Left colon (tissue), 2 donors: ENCODE measurements at places on chromosomes 6 and 20. TPM values are rescaled to one million over a fixed set of nuclear protein-coding genes. Genes with fewer than 3 reads are reported as not detected.

Gene COX4I2
- total RNA-seq, result 0.67 TPM

Gene VTA1
- total RNA-seq, result 52.0 TPM

DNA sequence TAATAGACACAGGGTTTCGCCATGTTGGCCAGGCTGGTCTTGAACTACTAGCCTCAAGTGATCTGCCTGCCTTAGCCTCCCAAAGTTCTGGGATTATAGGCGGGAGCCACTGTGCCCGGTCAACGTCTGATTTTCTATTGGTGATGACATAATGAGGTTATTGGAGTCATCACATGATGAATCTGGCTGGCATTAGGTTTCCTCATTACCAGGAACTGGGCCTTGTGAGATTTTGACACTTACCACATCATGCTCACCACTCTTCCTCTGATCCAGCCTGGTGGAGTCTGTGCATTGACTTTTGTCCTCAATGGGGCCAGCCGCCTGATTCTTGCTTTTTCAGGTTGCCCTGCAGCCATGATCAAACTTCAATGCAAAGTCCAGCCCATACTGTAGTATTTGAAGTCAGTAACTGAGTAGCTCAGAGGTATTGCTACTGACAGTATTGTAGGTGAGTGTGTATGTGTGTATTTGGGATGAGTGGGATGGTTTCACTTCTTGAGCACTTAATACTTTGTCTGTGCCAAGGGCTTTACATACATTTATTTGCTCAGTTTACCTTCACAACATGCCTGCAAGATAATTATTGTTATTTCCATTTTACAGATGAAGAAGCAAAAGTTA, 16.0 kb downstream of the ANKS1A start:
- DNase-seq, result no peak

DNA sequence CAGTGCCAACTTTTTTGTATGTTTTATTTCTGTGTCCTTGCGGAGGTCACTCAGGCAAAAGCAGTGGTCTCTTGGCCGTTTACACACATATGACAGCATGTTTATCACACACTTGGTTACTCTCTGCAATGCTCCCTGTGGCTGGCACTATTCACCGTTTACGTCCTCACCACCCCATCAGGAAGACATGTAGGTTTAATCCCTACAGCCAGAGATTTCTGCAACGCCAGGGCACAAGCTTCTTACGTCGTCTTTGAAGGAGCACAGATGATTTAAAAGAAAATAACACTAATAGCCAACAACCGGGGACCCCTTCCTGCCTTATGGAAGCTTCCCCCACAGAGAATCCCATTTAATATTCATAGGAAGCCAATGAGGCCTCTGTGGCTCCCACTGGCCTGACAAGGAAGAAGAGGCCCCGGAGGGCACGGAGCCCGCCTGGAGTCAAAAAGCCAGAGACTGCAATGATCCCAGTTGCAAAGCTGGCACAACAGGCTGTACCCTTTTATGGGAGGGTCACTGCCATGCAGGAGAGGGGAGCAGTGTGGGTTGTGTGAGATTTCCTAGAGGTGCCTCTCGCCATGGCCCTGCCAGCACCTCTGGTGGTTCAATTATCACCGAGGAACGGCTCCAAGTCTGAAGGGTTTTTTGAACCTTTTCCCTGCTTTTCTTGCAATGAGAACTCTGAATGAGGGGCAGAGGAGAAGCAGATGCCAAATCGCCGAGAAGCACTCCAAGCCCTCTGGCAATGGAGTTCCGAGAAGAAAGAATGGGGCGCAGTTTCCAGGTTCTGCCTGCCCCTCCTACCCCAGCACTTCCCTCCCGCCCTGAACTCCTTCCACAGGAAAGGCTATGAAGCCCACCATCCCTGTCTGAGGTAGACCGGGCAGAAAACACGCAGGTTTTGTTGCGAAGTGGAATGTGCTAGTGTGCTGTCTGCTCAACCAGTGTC, 96.2 kb downstream of the THBS2 start:
- DNase-seq, result no peak

DNA sequence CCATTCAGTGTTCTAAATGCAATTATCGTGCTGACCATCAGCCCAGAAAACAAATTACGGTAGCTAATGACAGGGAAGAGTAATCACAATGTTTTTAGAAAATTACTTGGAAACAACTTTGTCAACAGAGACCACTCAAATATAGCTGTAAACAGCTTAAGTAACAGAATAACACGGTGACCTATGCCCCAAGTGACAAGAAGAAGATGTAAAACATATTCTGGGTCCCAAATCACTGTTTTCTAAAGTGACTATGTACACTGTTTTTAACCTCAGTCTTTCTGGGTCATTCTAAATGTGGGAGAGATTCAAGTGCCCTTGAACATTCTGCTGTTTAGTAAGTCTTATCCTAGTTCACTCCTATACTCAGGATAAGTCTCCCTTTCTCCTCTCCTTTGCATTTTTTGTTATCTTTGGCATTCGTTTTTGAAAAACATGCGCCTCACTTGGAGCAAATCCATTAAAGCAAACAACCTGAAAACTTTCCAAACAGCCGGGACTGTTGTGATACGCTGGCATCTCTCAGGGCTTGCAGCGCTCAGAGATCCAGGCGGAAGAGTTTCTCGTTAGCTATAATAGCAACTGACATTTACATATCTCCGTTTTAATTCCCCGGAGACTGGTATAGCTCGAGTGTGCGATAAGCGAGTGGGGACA, 114.5 kb upstream of the SOX4 start:
- DNase-seq, result no peak

DNA sequence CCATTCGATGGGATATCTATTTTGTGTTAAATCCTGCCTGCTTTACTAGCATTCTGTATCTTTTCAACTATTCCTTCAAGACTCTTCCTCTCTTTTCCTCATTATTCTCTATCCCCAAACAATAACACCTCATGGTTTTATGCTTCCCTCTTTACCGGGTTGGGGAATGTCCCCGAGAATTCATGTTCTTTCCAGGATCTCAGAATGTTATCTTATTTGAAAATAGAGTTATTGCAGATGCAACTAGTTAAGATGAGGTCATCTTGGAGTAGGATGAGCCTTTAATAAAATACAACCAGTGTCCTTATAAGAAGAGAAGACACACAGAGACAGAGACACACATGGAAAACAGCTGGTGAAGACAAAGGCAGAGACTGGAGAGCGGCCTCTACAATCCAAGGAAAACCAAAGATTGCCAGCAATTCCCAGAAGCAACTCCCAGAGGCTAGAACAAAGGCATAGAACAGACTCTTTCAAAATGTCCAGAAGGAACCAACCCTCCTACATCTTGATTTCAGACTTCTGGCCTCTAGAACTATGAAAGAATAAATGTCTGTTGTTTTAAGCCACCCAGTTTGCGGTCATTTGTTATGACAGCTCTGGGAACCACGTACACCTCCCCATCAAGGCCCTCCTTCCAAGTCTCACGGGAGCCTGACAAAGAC, 126.8 kb upstream of the TNFAIP3 start:
- DNase-seq, result no peak

- DNase-seq, result no peak
These were observed 14.5 kb upstream of the NTSR1 start for GRCh38 chr20:62694106-62694505.

- no peak for DNase-seq
These were observed 19.3 kb downstream of the TXNDC5 start for GRCh38 chr6:7891078-7891872.

GRCh38 chr20:61951695-61952533, 113.8 kb downstream of the TAF4 start:
- DNase-seq, result no peak

GRCh38 chr6:109434456-109434855, 6.0 kb downstream of the PPIL6 start:
- no peak for DNase-seq

- no peak for DNase-seq
These were observed 16.5 kb upstream of the TINAG start for GRCh38 chr6:54291738-54292137.

GRCh38 chr20:45933266-45934045, 1.0 kb upstream of the PCIF1 start:
- DNase-seq, result peak; percentile 72

GRCh38 chr6:154509421-154510143, 903 bp downstream of the CNKSR3 start:
- DNase-seq, result peak; percentile 47

GRCh38 chr20:25282796-25283195, 34.9 kb downstream of the PYGB start:
- peak; percentile 4 for DNase-seq

GRCh38 chr6:111480988-111481822, 1.8 kb downstream of the REV3L start:
- no peak for DNase-seq

DNA sequence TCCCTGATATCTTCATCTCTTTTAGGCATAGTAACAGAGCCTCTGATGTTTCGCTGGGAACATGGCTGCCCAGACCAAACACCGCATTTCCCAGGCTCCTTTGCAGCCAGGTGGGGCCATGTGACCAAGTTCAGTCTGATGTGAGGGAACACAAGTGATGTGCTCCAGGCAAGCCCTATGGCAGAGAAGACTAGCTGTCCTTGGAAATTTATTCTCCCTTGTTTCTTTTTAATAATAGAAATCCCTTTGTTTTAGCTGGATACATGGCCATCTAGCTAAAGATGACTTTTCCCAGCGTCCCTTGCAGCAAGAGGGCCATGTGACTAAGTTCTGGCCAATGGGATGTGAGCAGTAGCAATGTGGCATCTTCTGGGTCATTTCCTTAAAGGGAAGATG, 30.8 kb downstream of the SLC2A10 start:
- no peak for DNase-seq

- no peak for DNase-seq
These were observed 25.0 kb downstream of the COL12A1 start for GRCh38 chr6:75180864-75181263.

DNA sequence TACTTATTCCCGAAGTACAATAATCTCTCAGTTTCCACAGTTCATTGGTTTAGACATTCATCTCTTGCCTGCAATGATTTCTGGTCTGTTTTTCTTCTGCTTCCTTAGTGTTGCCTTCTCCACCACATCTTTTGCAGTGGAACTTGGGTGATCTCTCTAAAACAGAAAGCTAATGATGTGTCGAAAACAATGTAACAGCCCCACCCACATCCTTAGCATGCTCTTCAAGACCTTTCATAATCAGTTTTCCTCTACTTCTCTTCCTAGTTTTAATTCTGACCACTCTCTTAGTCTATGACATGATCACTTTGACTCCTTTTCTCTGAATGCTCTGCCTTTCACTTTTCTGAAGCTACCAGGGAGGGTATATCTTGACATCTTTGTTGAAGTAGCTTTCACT, 1007.9 kb upstream of the CITED2 start:
- DNase-seq, result no peak
